ENCODE measurements at places on chromosomes 3 and 15. TPM values are rescaled to one million over a fixed set of nuclear protein-coding genes. Genes with fewer than 3 reads are reported as not detected.

The RETNLB gene
- total RNA-seq, result not detected

The CYP1A2 gene
- total RNA-seq, result not detected

The ASB14 gene
- not detected for total RNA-seq

GRCh38 chr3:56096999-56097398, 371.3 kb downstream of the ERC2 start:
- H3K27ac ChIP-seq, result no peak overlapping the region
- no peaks in the 10 kb centered on the region for H3K27me3 ChIP-seq
- H3K4me3 ChIP-seq, result no peak overlapping the region
- no peaks in the 10 kb centered on the region for H3K4me1 ChIP-seq

DNA sequence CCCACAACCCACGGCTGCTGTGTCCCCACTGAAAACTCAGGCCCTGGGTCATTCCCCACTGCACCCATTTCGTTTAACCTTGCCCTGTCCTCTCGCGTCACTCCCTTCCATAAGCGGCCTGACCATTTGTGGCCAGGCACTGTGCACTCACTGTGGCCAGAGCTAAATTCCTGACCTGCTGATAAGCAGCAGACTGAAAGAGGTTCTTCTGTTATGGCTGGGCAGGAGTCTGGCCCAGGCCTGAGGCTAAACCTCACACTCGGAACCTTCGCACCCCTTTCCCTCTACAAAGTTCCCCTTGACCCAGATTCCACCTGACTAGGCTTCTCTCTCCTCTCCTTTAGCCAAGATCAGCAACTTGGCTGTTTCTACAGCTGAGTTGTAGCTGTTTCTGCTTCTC, 62.3 kb downstream of the ADAMTS17 start:
- no peaks in the 10 kb centered on the region for H3K36me3 ChIP-seq
- DNase-seq, result no peak

DNA sequence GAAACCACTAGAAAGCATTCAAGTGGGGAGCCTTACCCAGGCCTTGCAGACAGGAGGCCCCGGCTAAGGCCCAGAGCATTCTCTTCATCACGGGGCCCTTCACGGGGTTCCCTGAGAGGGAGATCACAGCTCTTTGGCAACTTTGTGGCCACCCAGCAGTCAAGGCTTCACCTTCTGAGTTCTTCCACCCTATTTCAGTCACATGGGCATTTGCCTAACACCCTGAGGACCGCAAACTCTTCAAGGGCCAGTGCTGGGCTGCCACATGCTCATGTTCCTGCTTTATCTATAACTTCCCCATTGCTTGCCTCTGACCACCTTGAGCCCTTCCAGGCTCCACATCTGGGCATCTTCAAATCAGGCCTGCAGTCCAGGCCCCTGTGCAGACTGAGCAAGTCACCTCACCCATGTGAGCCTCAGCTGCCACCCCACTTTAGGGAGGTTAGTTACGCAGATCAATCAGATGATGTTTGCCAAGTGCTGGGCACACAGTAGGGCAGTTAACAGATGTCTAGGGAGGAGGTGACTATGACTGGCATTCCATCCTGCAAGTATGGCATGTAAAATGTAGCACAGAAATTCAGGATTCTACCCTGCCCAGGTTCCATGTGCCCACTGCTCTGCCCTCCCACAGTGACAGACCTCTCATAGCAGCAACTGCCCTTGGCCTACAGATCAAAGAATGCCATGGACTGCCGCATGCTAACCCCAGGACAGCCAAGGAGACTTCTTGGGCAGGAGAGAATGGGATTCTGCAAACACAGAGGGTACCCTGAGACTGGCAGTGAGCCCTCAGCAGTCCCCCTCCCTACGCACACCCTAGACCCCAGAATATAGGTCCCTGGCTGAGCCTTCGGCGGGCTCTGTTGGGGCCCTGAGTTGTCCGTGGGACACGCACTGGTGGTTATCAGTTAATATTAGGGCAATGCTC, 37.6 kb upstream of the ZNF710 start:
- no peak for DNase-seq
- no peak overlapping the region for H3K27ac ChIP-seq
- H3K27me3 ChIP-seq, result no peaks in the 10 kb centered on the region
- no peak overlapping the region for H3K4me3 ChIP-seq

DNA sequence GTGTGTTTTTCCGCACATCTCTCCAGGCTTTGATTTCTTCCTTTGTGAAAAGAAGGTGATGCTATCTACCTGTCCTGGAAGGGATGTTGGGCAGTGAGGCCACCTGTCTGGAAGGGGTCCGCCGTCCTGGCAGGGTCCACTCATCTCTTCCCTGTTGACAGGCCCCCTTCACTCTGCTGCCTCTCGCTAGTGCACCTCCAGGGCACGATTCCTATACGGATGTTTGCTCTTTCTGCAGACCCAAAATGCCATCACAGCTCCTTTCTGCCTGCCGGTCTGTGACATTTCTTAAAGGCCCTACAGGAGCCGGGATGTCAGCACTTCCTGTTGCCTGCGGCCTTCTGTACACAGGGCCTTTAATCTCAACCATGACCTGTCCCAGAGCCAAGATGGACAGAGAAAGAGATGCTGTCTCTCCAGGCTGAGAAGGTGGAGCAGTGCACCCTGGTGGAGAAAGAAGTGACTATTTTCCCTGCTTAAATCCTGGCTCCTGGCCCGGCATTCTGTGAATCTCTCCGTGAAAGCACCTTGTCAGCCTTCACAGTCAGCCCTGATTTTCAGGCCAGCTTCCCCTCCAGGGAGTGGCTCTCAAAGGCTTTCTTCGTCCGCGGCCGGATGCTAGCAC, 7.4 kb downstream of the FAM3D start:
- H3K4me1 ChIP-seq, result peaks cover 8% of the 10 kb centered on the region
- peak; percentile 62 for DNase-seq

DNA sequence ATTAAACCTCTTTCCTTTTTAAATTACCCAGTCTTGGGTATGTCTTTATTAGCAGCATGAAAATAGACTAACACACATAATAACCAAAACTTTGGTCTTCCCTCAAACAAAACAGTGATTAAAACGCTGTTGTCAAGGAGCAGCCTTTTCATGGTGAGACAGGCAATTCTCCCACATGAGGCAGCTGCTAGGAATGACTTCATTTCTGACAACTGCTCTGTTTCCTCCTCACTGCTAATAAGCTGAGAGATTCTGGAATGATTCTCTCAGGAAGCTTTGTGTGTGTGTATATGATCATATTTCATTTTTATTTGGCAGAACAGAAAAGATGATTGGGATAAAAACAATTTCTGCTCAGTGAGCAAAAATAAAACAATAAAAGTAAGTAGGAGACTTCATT, 580.6 kb upstream of the ADAMTS9 start:
- no peaks in the 10 kb centered on the region for H3K36me3 ChIP-seq
- no peak overlapping the region for H3K4me3 ChIP-seq
- no peak for DNase-seq
- H3K27me3 ChIP-seq, result no peaks in the 10 kb centered on the region
- no peaks in the 10 kb centered on the region for H3K4me1 ChIP-seq

DNA sequence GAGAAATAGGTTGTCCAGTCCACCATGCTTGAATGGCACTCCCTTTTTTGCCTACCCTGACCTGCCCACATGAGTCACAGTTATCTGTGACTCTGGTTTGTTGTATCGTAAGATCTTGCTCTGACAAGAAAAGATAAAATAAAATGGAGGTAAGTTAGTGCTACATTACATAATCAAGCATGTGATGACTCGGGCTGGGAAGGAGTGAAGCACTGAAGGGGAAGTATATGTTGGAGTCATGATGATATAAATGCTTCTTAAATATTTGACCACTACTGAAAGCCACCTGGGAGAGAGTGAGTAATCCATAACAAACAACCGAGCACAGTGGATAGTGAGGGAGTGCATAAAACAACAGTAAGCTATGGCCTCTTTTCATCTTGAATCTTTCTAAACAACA, 124.4 kb downstream of the SHOX2 start:
- no peaks in the 10 kb centered on the region for H3K4me1 ChIP-seq
- H3K36me3 ChIP-seq, result no peaks in the 10 kb centered on the region
- no peak overlapping the region for H3K4me3 ChIP-seq
- no peak for DNase-seq
- H3K27ac ChIP-seq, result no peak overlapping the region

- no peak overlapping the region for H3K4me3 ChIP-seq
- H3K27ac ChIP-seq, result no peak overlapping the region
- no peaks in the 10 kb centered on the region for H3K4me1 ChIP-seq
- H3K36me3 ChIP-seq, result no peaks in the 10 kb centered on the region
These were observed 1030.4 kb upstream of the CADM2 start for GRCh38 chr3:83928391-83928790.

DNA sequence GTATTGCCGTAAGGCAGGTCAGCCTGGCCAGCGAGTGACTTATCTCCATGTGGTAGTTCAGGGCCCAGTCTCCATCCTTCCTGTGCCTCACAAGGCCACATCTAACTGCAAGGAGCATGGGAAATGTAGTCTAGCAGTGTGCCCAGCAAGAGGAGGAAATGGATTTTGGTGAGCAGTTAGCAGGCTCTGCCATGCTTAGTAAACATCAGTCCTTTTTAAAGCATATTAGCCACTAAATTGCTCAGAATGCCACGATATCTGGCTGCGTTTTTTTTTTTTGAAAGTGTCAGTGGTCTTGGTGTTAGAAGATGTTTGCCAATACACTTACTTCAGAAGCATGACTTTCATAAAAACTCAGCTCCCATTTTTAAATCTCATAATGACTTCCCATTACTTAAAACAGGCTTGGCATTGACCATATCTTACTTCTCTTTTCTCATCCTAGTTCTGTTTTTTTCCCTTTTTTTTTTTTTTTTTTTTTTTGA, 470.2 kb upstream of the TPRG1 start:
- H3K27ac ChIP-seq, result peak overlapping the region; percentile 7
- H3K27me3 ChIP-seq, result no peaks in the 10 kb centered on the region
- peak; percentile 15 for DNase-seq
- no peak overlapping the region for H3K4me3 ChIP-seq

GRCh38 chr15:33206366-33206765, 11.9 kb upstream of the FMN1 start:
- no peak overlapping the region for H3K4me3 ChIP-seq
- no peaks in the 10 kb centered on the region for H3K27me3 ChIP-seq
- no peak overlapping the region for H3K27ac ChIP-seq
- no peak for DNase-seq

- no peaks in the 10 kb centered on the region for H3K36me3 ChIP-seq
- no peaks in the 10 kb centered on the region for H3K4me1 ChIP-seq
- no peak for DNase-seq
- no peaks in the 10 kb centered on the region for H3K27me3 ChIP-seq
- no peak overlapping the region for H3K4me3 ChIP-seq
These were observed 133.0 kb upstream of the FAN1 start for GRCh38 chr15:30770759-30771158.
